ENCODE measurements at places on chromosomes 4 and X. TPM values are rescaled to one million over a fixed set of nuclear protein-coding genes. Genes with fewer than 3 reads are reported as not detected.

Gene SLC4A4
- polyA plus RNA-seq, result 10.2 TPM

Gene FSTL5
- polyA plus RNA-seq, result not detected

Gene MXRA5
- polyA plus RNA-seq, result 0.23 TPM

Gene TCEAL6
- polyA plus RNA-seq, result not detected

DNA sequence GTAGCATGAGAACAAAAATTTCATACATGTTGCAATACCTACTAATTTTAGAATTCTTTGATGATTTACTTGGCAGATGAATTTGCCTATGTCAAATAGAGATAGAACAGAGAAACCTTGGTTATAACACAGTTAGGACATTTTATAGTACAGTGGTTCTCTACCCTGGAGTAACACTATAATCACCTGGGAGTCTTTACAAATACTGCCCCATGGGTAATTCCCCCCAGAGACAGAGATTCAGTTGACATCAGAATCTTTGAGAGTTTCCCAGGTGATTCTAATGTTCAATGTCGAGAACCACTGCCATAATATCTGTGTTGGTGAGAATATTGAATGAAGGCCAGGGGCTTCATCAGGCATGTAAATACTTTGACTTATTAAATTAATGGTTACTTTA is 401.3 kb upstream of the NDST4 start:
- H3K4me3 ChIP-seq, result no peak overlapping the region
- H3K4me1 ChIP-seq, result no peaks in the 10 kb centered on the region
- no peak overlapping the region for H3K27ac ChIP-seq
- no peak for DNase-seq
- H3K27me3 ChIP-seq, result no peaks in the 10 kb centered on the region

GRCh38 chrX:23554304-23554703 is 113.0 kb upstream of the PRDX4 start:
- no peaks in the 10 kb centered on the region for H3K4me1 ChIP-seq
- H3K27me3 ChIP-seq, result no peaks in the 10 kb centered on the region
- H3K4me3 ChIP-seq, result no peak overlapping the region
- DNase-seq, result no peak

DNA sequence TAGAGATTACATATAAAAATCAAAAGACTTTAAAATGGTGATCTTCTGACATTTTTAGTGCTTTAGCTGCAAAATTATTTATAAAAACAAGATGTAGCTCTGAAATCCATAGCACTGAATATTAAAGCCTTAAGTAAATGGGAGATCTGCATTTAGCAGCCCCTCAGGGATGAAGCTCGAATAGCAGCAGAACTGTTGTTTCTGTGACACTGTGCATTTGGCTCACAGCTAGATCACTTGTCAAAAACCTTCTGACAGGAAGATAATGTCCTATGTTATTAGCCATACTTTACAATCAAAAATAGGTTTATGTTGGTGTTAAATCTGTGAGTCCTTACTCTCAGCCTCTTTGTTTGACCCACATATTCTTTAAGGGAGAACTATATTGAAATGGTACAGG is 14.1 kb upstream of the PYURF start:
- no peak overlapping the region for H3K27ac ChIP-seq
- H3K4me1 ChIP-seq, result no peaks in the 10 kb centered on the region
- H3K4me3 ChIP-seq, result no peak overlapping the region

GRCh38 chrX:15804563-15804962 is 14.3 kb downstream of the ZRSR2 start:
- no peak for DNase-seq
- no peaks in the 10 kb centered on the region for H3K27me3 ChIP-seq
- H3K27ac ChIP-seq, result no peak overlapping the region
- H3K4me3 ChIP-seq, result no peak overlapping the region

DNA sequence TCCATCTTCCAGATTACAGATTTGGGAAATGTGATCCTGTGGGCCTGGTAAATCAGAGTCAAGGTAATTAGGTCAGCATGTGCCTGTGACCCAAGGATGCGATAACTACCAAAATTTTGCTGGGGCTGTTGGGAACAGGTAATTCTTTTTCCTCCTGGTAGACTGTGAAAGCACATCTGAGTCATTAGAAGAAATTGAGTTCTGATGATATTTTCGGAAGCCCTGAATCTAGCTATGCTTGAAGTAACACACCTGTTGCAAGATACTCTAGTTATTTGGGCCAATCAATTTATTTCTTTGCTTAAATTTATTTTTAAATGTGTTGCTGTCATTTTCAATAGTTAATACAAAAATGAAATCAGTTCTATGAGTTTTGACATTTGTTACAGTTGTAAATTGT is 903.6 kb downstream of the RPA4 start:
- no peak for DNase-seq
- no peaks in the 10 kb centered on the region for H3K36me3 ChIP-seq
- H3K27me3 ChIP-seq, result no peaks in the 10 kb centered on the region
- no peak overlapping the region for H3K27ac ChIP-seq
